Stimulated activated CD4-positive, alpha-beta T cell treated with anti-CD3 and anti-CD28 coated beads, Interleukin-4, amount 100 ng/mL, for 48 hours (primary cell): ENCODE measurements at places on chromosomes 13 and 19.

DNA sequence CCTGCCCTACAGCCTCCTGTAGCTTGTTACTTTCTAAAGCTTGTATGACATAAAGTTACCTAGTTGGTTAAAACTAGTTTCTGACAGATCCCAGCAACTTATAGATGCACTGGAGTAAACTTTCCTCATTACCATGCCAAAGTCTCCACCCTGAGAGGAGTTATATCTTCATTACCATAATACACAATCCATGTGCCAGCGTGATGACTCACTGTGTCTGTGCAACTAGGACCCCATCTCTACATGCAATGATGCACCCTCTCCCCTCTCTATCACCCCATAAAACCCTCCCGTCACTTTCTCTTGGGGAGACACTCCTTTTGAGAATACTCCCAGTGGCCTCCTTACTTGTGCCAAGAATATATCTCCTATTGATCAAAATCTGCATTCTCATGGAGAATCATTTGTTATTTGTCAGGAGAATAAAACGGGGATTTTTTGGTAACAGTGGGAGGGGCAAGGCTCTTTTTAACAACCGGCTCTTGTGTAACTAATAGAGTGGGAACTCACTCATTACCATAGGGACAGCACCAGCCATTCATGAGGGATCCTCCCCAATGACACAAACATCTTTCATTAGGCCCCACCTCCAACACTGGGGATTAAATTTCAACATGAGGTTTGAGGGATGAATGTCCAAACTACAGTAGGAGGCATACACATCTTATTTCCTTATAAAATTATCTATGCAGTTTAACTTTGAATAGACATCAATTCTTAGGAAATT lies 235.1 kb upstream of the ATXN8OS start:
- DNase-seq = no peak

DNA sequence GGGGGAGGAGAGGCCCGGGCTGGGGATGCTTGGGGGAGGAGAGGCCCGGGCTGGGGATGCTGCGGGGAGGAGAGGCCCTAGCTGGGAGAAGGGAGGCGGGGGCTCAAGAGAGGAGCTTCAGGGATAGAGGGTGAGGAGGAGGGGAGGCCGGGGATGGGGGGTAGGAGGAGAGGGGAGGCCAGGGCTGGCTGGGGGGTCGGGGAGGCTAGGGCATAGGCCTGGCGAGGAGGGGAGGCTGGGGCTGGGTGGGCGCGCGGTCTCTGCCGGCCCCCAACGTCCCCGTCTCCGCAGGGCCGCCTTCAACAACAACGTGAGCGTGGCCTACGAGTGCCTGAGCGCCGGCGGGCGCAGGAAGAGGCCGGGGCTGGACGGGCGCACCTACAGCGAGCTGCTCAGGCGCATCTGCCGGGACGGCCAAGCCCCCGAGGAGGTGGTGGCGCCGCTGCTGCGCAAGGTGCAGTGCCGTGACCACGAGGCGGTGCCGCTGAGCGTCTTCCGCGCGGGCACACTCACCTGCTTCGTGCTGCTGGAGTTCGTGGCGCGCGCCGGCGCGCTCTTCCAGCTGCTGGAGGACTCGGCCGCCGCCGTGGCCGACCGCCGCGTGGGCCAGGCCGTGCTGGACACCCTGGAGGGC lies 11.4 kb downstream of the TPGS1 start:
- DNase-seq = peak; percentile 48

DNA sequence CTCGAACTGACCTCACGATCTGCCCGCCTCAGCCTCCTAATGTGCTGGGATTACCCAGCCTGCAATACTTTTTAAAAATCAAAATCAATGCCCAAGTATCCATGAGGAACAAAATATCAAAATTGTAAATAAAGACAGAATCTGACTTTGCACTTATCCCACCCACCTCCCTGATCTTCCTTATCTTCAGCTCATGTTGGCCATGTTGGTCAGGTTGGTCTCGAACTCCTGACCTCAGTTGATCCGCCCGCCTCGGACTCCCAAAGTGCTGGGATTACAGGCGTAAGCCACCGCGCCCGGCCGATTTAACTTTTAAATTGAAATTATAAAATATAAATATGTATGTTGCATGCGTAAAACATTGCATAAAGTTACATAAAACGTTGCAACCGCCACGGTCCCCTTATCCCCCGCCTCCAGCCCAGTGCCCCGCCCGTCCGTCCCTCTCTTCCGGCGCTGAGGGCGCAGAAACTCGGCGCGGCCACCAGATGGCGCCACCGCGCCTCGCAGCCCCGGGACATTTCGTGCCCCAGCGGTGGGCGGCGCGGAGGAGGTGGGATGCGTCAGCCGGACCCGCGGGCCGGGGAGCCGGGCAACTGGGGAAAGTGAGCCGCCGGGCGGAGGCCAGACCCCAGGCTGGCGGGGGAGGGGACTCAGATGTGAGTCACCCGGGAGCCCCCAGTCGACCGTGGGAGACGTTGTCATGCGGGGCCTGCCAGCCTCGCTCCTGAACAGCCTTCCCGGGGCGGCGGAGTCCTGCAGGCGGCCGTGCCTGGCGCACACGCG lies 1.5 kb upstream of the GADD45B start:
- DNase-seq = peak; percentile 87

- no peak for DNase-seq
Observed at GRCh38 chr19:3135961-3136683, at the start of gene GNA15. GNA15 (plus strand) TSS chr19:3136033; CDS start chr19:3136451, 418 bp downstream.

- no peak for DNase-seq
Observed at GRCh38 chr19:40524133-40524549, 52.5 kb upstream of the SHKBP1 start.

- DNase-seq = no peak
Observed at GRCh38 chr13:98267080-98267912, 90.2 kb upstream of the RNF113B start.

DNA sequence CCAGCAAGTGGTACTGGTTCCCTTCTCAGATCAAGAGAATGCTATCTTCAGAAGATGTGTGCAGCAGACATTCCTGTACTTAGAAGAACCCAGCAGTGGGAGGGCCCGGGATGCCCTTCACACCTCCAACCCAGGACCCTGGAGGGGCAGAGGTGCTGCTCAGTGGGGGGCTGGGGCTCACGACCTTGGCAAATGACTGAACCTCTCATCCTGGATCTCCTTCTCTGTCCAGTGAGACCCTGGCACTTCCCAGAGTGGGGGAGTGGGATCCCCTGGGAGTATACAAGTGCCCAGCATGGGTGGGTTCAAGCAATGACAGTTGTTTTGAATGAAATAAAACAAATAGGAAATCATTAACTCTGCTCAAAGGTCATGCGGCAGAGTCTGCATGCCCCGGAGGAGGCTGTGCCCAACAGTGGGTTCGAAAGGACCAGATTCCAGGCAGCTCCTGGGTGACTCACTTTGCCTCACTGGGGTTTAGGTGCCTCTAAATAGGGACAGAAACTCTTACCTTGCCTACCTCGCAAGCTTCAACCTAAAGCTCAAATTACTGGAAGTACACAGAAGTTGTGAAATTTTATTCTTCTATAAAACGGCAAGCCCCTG lies 26.9 kb downstream of the GGACT start:
- DNase-seq = no peak

DNA sequence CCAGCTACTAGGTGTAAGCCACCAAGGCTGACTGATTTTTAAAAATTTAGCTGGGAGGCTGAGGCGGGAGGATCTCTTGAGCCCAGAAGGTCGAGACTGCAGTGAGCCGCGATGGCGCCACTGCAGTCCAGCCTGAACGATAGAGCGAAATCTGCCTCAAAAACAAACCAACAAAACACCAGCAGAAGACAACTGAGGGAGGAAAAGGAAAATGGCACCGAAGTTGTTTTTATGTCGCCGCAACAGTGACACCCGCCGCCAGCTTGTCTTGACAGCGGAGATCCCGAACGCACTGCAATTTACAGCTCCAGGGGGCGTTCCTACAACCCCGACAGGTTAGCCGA lies 298 bp upstream of the FAM98C start:
- DNase-seq = no peak

DNA sequence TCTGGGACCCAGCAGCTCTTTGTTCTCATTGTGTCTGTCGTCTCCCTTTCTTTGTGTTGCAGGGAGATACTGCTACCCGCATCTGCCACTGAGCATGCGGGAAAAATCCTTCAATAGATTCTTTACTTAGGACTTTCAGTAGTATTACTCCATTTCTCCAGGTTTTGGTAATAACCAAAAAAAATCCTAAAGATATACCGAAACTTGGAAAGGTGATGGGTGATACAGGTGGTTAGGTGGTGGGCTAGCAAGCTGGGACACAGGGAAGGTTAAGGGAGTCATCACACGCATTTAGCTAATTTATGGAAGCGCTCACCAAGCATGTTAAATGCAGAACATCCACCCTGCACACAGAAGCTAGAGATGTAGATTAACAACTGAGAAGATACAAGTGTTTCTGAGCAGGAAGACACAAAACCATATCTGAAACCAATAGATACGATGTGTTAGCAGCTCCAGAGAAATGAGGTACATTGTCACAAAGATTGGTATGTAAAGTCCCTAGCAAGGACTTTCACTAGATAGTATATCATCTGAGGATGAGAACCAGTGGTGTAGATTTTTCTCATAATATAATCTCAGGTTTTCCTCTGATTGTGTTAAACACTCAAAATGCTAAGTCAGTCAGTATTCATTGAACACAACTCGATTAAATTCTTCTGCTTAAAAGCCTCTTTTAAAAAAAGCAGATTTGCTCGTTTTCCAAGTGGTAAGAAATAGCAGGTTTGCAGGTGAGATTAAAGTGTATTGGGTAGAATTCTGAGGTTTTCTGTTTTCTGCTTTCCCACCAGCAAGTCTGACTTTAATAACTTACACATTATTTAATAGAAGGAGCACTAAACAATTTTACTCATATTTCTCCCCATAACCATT lies 1.2 kb upstream of the SLAIN1 start:
- DNase-seq = no peak

DNA sequence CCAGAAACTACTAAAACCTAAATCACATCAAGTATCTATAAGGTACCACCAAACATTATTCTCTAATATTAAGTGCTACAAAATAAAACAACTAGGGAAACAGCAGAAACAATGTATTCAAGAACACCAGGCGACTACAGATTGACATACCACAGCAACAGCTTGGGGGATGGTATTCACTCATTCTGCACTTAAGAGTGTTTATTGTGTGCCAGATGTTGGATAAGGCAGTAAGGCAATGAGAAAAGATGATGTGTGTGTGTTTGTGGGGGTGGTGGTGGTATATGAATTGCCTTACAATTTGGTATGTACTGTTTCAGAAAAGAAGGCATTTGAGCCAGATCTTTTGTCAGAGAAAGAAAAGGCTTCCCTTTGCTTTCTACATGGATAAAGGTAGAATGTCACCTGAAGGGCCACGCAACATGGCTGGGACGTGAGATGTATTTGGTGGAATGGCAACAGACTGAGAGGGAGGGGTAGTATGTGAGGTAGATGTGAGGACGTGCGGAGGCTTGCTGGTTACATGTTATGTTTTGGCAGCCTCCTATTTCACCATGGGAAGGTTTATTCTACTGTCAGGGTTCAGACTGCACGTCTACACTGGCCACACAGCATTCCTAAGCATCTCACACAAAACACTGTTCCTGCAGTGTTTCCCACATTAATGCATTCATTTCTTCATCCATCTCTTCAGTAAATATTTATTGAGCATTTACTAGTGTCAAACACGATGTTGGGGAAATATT lies 300.7 kb downstream of the KLF12 start:
- DNase-seq = no peak

GRCh38 chr13:112779856-112780604 lies 90.2 kb downstream of the ATP11A start:
- no peak for DNase-seq

DNA sequence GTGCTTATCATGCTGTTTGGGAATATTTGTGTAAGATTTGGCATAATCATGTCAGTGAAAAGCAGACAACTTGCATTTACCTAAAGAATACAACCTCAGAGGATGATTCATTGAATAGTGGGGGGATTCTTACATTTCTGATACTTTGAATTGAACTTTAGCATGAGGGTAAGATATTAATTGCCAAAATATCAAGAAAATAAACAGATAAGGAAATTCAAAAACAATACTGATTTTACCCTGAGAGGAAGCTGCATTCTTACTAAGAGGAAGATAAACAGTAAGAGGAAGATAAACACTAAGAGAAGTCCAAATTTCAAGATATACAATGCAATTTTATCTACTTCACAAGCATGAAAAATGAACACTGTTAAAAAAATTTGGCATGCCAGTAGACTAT lies 2564.3 kb upstream of the PCDH20 start:
- DNase-seq = no peak

- DNase-seq = no peak
Observed at GRCh38 chr19:11649941-11650340, 52.7 kb downstream of the ZNF627 start.

- no peak for DNase-seq
Observed at GRCh38 chr13:37657134-37657533, 58.6 kb upstream of the POSTN start.

DNA sequence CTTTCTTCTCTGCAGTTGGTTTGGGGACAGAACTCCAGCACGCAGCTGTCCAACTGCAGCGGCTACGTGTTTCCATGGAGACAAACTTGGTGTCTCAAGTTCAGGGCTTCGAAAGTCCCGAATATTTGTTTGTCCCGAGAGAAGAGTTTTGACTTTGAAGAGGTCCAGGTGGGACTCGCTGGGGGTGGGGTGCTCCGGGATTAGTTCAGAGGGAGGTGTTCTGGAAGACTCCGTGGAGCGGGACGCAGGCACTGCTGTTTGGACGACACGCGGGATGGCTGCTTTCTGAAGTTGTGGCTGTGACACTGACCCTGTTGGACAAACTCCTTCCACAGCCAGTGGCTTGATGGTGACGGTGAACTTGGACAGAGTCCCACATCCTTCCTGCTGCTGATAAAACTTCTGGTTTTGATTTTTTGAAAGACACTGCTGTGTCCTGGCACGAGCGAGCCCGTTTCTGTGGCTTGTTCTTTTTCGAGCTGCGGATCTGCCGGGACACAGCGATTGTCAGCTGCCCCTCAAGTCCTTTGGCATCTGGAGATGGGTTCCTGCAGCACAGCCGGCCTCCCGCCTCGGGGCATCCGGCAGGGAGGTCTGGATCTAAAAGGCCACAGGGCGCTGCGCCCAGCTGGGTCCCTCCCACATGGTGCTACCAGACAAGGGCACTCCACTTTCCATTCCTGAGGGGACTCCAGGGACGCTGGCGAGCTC lies 15.9 kb upstream of the RANBP3 start:
- no peak for DNase-seq

DNA sequence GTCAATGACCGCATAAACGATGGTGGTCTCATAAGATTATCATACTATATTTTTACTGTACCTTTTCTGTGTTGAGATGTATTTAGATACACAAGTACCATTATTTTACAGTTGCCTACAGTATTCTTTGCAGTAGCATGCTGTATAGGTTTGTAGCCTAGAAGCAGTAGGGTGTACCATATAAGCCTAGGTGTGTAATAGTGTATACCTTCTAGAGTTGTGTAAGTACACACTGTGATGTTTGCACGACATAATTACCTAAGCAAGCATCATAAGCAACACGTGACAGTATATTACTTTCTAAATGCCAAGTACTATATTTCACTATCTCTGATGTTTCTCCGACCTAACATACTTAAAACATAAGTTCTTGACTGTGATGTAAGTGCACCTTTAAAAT lies 2.7 kb downstream of the LPAR6 start:
- DNase-seq = no peak

GRCh38 chr19:2273356-2274184 lies 8.4 kb downstream of the PEAK3 start:
- DNase-seq = peak; percentile 75

GRCh38 chr19:42474743-42475142 lies 32.0 kb upstream of the CXCL17 start:
- DNase-seq = no peak

GRCh38 chr13:95650696-95651095 lies 6.2 kb upstream of the DZIP1 start:
- DNase-seq = no peak
